ENCODE measurements at places on chromosomes 6 and 20. TPM values are rescaled to one million over a fixed set of nuclear protein-coding genes. Genes with fewer than 3 reads are reported as not detected.

DNA sequence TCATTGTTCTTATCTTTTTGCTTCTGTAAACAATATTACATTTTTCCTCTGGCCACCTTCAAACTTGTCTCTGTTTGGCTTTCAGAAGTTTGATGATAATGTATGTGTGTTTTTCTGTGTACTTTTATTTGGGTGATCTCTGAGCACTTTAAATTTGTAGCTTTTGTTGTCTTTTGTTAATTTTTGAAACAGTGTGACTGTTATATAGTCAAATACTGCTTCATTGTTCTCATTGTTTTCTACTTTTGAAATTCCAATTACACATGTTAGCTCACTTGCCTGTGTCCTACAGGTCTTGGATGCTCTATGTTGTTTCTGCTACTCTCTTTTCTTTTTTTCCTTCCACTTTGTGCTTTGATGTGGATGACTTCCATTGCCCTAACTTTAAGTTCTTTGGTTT, 460.1 kb upstream of the KHDRBS2 start:
- DNase-seq = no peak

DNA sequence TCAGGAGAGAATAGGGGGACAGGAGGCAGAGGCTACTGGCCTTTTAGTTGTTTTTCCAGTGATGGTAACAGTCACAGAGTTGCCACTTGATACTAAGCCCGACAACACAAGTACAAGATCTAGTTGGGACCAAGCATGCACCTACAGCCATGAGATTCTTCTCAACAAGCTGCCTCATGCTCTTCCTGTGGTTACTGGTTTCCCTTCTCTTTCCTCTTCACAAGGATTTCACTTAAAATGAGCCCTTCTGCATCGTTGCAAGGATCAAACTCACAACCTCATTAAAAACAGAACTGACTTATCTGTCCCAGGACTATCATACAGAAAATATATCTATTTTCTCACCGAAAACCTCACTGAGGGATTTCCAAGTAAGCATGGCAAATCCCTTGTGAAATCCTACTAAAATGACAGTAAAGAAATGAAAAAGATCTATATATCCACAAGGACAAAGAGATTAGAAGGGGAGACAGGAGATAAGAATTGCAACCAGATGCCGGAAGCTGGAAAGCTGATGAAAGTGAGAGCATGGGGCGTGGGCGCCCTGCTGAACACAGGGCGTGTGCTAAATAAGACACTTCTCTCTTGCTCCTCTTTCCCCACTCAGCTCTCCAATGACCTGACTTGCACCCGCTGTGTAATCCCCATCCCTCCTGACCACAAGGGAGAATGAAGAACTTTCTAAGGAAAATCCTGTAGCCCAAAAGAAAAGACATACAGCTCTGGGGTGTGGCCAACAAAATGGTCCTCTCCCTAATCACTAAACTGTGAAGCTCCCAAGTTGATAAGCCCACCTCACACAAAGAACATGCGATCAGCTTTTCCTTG, 13.4 kb downstream of the MTFR2 start:
- DNase-seq = no peak

- DNase-seq = no peak
Measured at GRCh38 chr6:32058511-32058963, 20.3 kb downstream of the CYP21A2 start.

GRCh38 chr6:79586548-79586947, 44.6 kb upstream of the SH3BGRL2 start:
- DNase-seq = no peak

DNA sequence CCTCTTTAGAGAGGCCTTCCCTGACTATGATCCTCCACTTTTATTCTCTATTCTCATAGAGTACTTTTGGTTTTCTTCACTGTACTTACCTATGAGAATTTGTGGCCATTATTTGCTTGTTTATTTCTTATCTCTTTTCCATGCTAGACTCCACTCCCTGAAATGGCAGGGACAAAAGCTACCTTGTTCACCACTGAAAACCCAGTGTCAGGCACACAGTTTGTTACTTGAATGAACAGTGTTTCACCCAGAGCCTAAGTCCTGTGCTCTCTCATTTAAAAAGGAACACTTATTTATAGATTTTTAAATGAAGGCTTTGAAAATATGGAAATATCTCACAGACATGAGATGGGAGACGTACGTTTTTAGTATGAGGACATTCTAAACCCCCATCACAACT, 47.7 kb upstream of the ENPP5 start:
- DNase-seq = no peak

- DNase-seq = no peak
Measured at GRCh38 chr6:157133856-157134255, 189.5 kb downstream of the TMEM242 start.

MATN4 gene
- 0.49 TPM for total RNA-seq

YIPF3 gene
- total RNA-seq = 86.9 TPM

DNA sequence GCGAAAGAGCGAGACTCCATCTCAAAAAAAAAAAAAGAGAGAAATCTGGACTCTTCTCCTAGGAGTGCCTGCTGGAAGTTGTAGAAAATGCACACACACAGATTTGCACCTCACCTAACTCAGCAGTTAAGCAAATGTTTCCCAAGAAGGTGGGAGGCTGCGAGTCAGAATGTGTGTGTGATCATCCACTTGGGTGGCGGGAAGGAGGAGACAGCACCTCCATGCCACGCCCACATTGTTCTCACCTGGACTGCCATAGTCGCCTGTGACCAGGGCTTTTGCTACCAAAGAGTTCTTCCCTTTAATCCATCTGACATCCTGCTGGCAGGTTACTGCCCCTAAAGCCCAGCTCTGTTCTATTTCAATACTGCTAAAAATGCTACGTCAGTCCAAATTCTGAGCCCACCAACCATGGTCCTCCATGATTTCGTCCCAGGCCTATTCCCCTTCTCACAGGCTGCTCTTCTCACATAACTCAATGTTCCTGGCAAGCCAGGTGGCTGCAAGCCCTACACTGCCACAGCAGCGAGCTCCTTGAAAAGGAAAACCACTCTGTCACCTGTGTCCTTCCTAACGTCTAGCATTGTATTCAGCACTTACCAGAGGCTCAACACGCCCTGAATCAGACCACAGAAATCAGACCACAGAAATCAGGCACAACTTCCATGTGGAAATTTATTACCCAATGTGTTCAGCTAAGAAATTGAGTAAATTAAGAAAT, 77.5 kb downstream of the PSMG4 start:
- DNase-seq = no peak

GRCh38 chr6:45718131-45718530, 297.5 kb downstream of the CLIC5 start:
- no peak for DNase-seq

DNA sequence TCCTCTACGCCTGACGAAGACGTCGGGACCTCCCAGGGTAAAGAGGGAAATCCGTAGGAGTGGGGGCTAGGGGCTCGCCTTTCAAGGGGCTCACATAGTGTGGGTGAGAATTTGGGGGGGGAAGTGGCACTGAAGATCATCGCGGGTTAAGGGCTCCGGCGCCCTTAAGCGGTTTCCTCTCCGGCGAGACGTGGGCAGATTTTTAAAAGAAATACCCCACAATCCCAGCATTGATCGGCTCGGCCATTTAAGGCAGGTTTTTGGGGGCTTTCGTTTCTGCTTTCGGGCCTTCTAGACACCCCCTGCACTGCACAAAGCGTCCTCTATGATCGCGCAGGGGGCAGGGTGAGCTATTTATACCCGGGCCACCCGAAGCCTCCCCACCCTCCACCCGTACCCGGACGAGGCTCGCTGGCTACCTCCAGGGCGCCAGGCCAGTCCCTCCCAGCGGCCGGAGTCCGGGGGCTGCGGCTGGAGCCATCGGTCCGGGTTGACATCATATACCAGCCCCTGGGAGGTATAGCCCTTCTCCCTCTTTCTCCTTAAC, 1.2 kb downstream of the NKX2-2 start:
- no peak for DNase-seq

DNA sequence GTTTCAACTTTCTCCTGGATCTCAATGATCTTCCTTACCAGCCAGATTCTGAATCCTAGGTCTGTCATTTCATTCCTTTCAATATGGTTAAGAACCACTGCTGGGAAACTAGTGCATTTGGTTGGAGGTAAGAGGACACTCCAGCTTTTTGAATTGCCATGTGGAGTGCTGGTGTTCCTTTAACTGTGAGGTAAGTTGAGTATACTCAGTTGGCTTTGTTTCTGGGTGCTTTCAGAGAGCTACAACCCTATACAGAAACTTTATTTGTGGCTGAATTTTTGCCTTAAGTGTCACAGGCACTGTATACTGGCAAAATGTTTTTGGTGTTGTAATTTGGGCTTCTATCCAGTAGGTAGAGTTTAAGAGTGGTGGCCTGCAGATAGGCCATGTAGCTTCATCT, 175.8 kb downstream of the TBC1D32 start:
- no peak for DNase-seq

- no peak for DNase-seq
Measured at GRCh38 chr6:129345890-129346289, 364.1 kb downstream of the ARHGAP18 start.

GRCh38 chr20:24957326-24958016, 8.4 kb downstream of the CST7 start:
- DNase-seq = no peak

DNA sequence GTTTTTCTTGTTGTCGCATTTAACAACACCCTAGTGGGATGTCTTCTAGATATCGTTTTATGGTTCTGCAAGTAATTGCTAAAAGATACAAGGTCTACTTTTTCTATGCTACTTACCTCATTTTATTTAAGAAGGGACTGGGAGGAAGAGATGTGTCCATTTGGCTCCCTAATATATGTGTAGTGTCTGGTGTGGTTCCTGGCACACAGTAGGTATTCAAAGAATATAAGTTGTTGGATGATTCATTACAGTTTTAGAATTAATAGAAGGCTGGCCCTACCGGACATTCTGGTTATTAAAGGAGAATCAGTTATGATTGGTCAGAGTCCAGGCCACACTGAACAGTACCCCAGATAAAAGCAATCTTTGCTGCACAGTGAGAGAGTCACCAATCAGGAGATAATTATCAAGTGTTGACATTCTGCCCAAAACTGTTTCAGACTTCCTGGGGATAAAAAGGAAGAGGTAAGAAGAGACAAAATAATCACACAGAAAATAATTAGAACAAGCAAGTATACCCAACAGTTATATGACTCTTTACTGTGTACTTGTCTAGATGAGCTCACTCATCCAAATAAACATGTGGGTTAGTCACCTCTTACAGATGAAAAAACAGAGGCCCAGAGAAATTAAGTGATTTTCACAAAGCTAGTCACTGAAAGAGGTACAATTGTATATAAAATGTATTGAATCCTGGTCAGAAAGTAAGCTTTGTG, 7.0 kb downstream of the TMEM244 start:
- DNase-seq = no peak

DNA sequence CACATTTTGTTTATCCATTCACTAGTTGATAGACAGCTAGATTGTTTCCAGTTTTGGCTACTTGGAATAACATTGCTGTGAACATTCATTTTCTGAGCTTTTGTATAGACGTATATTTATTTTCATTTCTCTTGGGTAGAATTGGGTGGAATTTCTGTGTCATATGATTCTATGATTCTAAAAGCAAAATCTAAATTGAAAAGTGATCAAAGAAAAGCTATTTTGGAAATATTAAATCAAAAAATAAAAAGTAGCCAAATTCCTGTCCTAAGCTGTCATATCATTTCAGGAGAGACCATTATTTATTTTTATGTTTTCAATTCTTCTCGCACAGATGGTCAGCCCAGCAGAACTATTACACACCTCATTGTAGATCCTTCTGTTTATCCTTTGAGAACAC, 229.2 kb downstream of the COL12A1 start:
- DNase-seq = no peak

DNA sequence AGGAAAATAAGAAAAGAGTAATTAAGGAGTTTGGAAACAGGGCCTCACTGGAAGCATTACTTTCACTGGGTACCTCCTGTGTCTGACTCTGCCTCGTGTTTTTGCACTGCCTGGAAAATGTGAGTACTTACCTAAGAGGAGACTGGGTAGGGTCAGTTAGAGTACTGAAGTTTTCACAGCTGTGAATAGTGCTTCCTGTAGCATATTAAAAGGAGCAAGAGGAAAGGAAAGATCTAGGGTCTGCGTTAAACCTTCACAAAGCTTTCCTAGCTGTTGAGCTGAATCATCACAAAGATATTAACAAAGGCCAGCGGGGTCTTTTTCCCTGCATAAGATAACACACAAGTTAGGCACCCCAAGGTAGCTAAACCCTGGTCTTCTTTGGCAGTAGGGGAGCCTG, 82.3 kb downstream of the MLIP start:
- DNase-seq = no peak

- no peak for DNase-seq
Measured at GRCh38 chr20:56371977-56372376, 13.2 kb downstream of the FAM210B start.

- peak; percentile 95 for DNase-seq
Measured at GRCh38 chr6:56370561-56371211, 123.3 kb upstream of the COL21A1 start.

- DNase-seq = peak; percentile 37
Measured at GRCh38 chr6:138429761-138430160, 25.7 kb downstream of the HEBP2 start.

GRCh38 chr20:60718743-60719480, 533.1 kb upstream of the CDH4 start:
- DNase-seq = peak; percentile 6

DNA sequence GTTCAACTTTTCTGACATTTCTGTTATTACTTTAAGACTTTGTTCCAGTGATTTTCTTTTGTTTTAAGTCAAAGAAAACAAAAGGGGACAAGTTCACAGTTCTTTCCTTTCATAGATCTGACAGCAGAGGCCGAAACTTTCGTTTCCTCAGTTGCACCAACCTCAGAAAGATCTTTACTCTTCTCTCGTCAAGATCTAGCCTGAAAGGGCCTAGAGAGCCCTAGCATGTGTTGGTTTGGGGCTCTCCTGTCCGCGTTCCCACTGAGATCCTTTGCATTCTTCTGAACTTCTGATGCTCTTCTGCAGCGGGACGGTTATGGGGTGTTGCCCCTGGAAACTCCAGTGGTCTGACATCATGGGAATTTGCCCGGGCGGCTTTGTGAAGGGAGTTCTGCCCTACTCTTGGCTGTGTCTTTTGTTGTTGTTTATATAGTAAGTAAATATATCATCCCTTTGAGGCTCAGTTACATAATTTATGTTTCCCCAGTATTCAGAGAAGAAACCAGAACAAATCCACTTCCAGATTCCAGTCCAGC, 129.1 kb downstream of the SASH1 start:
- DNase-seq = peak; percentile 85

CALHM6 gene
- total RNA-seq = 2.1 TPM

All from lung (tissue), 17 donors.